ENCODE measurements at places on chromosomes 3 and 15.

DNA sequence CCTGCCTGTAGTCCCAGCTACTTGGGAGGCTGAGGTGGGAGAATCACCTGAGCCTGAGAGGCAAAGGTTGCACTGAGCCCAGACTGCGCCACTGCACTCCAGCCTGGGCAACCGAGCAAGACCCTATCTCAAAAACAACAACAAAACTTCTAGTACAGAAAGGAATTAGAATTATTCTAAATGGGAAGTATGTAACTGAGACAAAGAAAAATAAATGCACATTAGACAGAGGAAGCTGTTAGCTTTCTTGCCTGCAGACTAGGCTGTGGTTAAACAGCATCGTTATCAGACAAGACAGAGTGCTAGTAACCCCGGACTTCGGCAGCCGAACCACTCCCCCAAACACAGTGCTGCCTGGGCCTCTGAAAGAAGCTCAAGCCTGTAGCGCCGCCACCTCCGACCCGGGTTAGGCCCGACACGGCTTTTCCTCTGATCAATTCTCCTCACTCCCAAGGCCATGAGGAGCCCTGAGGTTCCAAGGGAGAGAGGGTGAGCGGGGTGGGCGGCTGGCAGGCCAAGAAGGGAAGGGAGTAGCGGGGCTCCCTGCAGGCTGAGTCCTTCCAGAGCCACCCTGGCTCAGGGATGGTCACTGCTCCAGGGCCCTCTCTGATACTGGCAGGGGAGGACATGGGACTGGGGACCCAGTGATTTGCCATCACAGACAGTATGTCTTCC lies 44.8 kb upstream of the MUC4 start:
- DNase-seq: no peak

DNA sequence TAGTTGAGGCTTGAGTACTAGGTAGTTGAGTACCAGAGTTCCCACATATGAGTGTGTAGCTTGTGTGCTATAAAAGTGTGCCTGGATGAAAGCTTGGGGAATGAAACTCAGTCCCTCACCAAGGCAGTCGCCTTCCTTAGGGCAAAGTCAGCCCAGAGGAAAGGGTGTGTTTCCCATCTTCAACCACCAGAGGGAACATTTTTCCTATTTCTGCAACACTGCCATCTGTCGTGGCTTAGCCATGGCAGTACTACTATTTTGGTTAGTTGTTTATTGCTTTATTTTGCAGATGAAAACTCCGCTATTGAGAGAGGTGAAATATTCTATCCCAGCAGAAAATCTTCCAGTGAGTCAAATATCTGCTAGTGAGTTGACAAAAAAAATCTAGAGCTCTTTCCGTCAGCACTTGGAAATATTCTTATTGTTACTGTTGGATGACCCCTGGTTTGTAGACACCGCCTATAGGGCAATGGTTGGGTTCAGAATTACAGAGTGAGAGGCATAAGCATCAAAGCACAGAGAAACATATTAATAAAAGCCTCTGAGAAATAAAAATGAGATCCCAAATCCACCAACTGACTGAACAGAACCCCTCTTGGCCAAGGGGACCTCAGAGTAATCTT lies 239.9 kb downstream of the CPNE4 start:
- peak; percentile 37 for DNase-seq

DNA sequence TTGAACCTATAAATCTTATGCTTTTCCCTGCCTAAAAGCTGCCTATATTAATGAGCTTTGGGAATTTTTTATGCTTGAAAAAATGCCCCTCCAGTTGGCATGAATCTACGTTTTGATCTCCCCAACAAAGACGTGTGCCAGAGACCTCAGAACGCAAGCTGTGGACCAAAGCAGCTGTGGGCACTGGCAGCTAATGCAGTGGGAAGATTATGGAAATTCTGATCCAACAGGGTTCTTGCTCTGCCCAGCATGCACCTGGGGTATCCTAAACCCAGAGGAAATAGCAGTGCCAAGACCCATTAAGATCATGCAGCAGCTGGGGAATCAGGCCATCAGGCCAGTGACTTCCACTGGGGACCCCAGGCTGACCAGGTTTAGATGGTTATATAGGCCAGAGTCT lies 423.0 kb downstream of the ZBBX start:
- no peak for DNase-seq

- DNase-seq: no peak
Observed at GRCh38 chr3:110031975-110032374, 694.6 kb upstream of the DPPA4 start.

DNA sequence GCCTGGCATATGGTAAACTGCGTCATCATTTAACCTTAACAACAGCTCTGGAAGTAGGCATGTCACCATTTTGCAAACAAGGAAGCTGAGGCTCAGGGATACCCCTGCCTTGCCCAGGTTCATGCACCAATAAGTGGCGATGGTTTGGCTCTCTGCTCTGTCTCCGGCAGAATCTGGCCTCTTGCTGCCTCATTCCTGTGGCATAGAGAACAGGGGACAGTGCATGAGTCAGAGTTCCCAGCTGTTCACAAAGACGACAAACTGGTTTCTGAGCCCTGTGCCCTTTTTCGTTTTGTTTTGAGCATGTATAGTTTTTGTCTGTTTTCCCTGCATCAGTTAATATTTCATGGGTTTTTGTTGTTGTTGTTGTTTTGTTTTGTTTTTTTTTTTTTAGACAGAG lies 236.8 kb downstream of the OPA1 start:
- DNase-seq: no peak

DNA sequence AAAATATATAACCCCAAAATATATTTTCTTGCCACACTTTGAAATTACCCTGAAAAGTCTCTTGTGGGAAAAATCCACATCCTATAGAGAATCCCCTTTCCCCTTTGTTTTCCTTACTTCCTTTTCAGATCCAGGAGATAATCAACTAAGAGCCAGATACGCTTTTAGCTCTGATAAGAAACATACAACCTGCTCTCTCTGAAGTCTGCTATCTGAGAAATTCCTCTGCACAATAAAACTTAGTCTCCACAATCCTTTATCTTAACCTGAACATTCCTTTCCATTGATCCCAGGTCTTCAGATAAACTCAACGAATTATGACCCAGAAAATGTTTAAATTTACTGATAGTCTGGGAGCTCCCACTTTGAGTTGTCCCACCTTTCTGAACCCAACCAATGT lies 233.4 kb upstream of the SETMAR start:
- DNase-seq: no peak

- DNase-seq: no peak
Observed at GRCh38 chr3:195425849-195426248, 17.0 kb downstream of the ACAP2 start.

DNA sequence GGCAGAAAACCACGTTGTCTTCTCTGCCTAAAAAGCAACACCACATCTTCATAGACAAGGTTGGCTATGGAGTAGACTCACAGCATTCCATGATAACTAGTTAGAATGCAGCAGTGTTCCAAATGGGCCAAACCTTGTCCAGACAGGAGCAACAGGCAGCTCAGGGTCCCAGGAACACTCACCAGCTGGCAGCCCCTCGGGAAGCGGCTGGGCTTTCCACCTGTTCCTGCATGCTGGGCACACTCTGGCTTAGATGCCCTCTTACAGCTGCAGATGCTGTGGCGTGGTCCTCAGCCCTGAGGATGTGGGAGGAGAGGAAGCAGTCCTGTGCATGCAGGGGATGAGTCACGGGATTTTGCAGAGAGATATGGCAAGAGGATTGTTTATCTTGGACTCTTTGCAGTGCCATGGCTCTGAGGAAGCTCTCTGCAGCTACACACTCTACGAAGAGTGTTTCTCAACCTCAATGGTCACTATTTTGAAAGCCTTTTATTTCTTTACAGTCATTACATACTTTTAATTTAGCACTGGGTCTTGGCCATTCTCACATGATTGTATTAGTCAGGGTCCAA lies 11.3 kb downstream of the NRROS start:
- no peak for DNase-seq

DNA sequence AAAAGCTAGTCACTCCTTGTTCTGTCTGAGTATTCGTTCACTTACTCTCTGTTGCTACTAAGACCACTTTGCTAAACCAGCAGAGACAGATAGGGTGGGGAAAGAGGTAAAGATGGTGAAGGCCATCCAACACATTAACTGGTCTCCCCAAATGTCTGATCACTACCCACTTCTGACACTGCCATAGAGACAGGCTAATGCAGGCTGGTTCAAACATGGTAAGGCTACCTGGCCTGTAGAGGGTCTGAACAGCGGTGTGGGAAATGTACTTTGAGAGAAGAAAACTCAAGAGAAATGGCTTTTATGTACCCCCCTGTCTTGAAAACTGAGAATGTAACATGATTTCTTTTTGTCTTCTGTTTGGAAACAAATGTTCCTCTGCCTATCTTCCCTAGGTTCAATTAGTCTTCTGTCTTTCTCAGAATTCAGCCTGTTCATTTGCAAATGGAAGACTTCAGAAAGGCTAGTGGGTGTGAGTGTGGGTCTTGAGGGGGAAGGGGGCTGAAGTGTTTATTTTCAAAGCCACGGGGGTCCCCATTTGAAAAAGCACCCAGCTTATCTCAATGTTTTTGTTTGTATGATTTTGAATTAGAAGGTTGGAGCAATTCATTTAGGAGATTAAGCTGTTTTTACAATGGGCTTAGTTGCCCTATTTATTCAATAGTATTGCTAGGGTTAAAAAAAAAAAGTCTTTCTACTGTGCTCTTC lies 15.8 kb downstream of the ALDH1A2 start:
- no peak for DNase-seq

DNA sequence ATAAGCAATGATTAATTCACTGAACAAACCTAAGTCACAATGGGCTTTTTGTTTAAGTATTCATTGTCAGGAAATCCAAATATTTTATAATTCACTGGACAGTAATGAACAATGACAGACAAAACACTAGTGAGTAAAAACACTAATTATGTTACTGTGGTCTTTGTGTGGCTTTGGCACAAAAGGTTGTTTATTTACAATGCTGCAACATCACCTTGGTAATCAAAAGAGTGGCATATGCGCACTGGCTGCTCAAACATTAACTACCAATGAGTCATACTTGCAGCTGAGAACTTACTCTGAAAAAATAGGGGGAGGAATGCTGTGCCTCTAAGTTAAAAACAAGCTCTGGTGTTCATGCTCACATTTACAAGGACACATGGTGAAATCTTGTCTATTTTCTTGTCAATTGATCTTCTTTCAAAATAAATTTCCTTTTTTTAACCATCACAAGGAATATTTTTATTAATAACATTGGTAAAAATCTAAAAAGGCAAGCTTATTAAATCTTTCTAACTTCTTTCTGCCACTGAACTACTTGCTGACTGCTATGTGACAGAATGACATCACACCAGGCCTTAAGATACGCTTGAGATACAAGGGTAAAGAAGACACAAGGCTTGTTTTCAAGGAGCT lies 85.2 kb upstream of the PPIB start:
- no peak for DNase-seq

- no peak for DNase-seq
Observed at GRCh38 chr15:67556976-67557570, 14.6 kb downstream of the MAP2K5 start.

GRCh38 chr15:81337713-81338157 lies 13.8 kb upstream of the STARD5 start:
- no peak for DNase-seq

DNA sequence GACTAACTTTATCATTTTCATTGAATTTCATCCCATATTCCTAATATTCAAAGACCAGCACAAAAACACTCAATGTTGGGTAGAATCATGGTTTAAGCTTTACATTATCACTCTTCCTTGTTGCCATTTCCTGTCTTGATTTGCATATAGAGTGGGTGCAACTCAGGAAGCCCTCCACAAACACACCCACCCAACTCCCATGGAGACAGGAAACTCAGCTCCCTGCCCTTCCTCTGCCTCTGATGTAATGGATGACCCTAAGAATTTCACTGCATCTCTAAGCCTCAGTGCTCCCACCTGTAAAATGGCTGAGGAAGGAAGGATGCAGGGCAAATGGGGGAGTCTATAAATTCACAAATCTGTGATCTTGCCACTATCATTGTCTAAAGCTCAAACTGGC lies 98.1 kb upstream of the BFSP2 start:
- DNase-seq: no peak

GRCh38 chr3:139020036-139020867 lies 474 bp downstream of the PRR23B start:
- no peak for DNase-seq

- no peak for DNase-seq
Observed at GRCh38 chr15:57819646-57820045, 113.1 kb downstream of the POLR2M start.

DNA sequence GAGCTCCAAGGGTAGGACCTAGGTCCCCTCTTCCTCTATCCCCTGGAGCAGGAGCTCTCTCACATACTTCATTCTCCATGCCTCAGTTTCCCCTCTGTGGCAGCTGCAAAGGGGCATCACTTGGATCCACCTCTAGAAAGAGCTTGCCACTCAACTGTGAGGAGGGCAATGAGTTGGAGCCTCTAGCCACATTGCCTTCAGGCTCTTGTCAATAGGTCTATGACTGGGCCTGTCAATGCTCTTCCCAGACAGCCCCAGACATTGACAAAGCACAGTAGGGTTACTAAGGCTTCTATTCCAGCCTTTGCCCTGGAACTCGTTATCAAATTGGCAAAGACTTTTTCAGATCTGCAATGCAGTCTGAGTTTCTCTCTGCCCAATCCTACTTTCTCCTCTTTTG lies 4.4 kb upstream of the VIPR1 start:
- no peak for DNase-seq

DNA sequence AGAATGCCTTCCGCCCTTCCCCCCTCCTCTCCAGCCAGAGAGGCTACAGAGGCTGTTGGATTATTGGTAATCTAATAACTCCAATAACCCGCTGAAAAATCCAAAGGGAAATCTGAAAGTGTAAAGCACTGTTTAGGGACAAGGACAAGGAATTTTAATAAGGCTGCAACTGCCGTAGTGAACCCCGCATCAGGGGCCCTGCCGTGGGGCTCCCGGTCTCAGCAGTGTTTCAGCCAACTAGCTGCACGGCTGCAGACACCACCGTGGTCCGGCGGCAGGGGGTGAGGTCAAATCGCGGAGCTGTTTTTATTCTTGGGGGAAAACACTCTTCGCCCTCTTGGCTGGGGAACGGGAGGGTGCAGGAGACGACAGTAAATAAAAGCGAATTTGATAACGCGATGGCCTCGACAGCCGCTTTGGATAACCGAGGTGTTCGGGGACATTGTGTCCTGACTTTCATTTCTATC lies 6.1 kb downstream of the BCL6 start:
- peak; percentile 48 for DNase-seq

DNA sequence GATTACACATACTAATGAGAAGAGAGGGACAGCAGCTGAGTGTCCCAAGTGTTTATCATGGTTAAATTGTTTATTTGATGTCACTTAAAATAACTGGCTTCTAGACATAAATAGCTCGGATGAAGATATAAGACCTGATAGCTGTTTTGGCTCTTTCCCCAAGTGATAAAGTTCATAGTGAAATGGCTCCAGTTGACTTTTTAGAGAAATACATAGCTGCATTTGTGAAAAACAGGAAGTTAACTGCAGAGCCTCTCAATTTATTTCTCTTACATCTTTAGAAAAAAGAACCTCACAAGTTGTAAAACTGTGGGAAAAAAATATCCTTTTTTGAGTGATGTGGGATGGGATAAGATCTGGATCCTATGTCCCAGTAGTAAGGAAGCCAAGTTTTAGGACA lies 332.9 kb upstream of the RASGRP1 start:
- no peak for DNase-seq

Measured in nephron progenitor cell (in vitro differentiated cells).